Occipital lobe (tissue), 3 donors: ENCODE measurements at places on chromosomes 4 and X. TPM values are rescaled to one million over a fixed set of nuclear protein-coding genes. Genes with fewer than 3 reads are reported as not detected.

Gene CACNA1F
- total RNA-seq, result not detected

DNA sequence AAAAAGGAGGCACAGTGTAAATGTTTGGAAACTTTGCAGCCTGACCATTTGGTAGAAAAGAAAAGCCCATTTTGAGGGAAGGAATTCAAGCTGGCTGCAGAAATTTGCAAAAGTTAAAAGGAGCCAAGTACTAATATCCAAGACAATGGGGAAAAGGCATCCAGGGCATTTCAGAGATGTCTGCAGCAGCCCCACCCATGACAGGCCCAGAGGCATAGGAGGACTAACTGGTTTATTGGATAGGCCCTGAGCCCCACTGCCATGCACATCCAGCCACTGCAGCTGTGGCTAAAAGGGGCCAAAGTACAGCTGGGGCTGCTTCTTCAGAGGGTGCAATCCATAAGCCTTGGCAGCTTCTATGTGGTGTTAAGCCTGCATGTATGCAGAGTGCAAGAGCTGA, 104.9 kb downstream of the HS3ST1 start:
- no peak for DNase-seq

Gene PPP2R2C
- total RNA-seq, result 44.1 TPM

GRCh38 chrX:115177932-115178331, 11.3 kb upstream of the RBMXL3 start:
- DNase-seq, result no peak

Gene ATP6AP2
- total RNA-seq, result 95.1 TPM
